ENCODE measurements at places on chromosomes 5 and 9. TPM values are rescaled to one million over a fixed set of nuclear protein-coding genes. Genes with fewer than 3 reads are reported as not detected.
A peak's percentile ranks its signal among the peaks of the same experiment; 100 is the strongest.

- H3K27me3 ChIP-seq = no peaks in the 10 kb centered on the region
- no peaks in the 10 kb centered on the region for H3K36me3 ChIP-seq
- H3K27ac ChIP-seq = no peak overlapping the region
- no peak for DNase-seq
- peak overlapping the region; percentile 57 for H3K4me3 ChIP-seq
Measured at GRCh38 chr9:114098021-114098935, 814 bp downstream of the KIF12 start.

DNA sequence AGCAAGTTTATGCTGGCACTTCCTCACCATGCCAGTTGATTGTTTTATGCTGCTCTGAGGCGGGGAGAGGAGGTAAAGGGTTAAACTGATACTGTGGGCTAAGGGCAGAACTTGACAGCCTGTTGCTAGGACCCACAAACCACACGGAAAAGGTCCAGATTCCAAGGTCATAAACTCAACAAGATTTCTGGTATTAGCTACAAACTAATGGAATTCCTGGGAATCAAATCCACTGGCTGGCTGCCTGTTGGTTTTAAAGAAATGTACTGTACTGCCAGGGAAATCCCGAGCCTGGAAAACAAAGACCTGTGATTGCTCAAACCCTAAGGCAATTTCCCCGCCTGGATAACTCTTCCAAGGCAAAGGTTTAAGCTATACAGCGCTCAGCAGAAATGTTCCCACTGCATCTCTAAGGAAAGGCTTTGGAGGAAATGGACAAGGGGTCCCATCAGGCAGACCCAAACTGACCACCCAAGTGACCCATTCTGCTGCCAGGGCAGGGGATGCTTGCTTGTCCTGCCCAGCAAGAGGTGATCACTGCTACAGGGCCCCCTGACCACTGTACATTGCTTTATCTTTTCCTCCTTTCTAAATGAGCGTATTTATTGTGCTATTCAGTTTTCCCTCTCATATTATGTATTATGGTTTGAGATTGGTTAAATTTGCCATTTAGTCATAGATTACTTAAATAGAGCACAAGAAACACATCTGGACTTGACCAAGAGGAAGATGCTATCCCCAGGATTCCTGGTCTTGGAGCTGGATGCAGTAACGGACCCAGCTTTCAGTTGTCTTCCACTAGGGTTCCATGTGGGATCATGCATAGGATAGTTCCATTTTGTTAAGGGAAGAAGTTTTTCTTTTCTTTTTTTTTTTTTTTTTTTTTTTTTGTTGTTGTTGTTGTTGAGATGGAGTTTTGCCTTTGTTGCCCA, 124.3 kb downstream of the SUSD1 start:
- no peaks in the 10 kb centered on the region for H3K4me1 ChIP-seq
- H3K27me3 ChIP-seq = no peaks in the 10 kb centered on the region
- no peak overlapping the region for H3K4me3 ChIP-seq
- DNase-seq = no peak
- no peaks in the 10 kb centered on the region for H3K36me3 ChIP-seq

DNA sequence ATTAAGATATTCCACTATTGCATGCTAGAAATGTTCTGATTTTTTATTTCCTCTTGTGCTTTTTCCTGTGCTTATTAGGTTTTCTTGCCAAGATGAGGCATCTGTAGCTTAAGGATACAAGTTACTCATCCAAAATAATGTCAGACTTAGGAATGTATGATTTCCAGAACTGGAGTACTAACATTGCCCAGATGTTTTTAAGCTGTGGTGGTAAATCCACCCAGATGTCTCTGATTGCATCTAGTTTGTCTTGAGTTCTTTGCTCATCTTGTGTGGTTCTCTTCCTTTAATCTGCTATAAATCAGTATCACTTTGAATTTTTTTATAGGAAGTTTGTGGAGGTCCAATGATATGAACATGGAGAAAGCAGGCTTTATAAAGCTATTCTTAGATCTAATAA, 337.5 kb upstream of the ZNF608 start:
- no peak overlapping the region for H3K4me3 ChIP-seq
- no peak for DNase-seq

- H3K4me3 ChIP-seq = no peak overlapping the region
- peaks cover 4% of the 10 kb centered on the region for H3K4me1 ChIP-seq
- no peak overlapping the region for H3K27ac ChIP-seq
- no peak for DNase-seq
- no peaks in the 10 kb centered on the region for H3K36me3 ChIP-seq
- H3K27me3 ChIP-seq = no peaks in the 10 kb centered on the region
Measured at GRCh38 chr9:124662561-124662960, 108.5 kb downstream of the NR6A1 start.

GRCh38 chr9:112605518-112605917, 112.4 kb downstream of the INIP start:
- DNase-seq = no peak
- no peak overlapping the region for H3K27ac ChIP-seq
- no peaks in the 10 kb centered on the region for H3K36me3 ChIP-seq
- H3K4me3 ChIP-seq = no peak overlapping the region

- H3K4me3 ChIP-seq = no peak overlapping the region
- no peak for DNase-seq
- no peaks in the 10 kb centered on the region for H3K36me3 ChIP-seq
- H3K27me3 ChIP-seq = no peaks in the 10 kb centered on the region
- H3K27ac ChIP-seq = no peak overlapping the region
- no peaks in the 10 kb centered on the region for H3K4me1 ChIP-seq
Measured at GRCh38 chr5:123800640-123801039, 288.7 kb downstream of the CSNK1G3 start.

- no peaks in the 10 kb centered on the region for H3K36me3 ChIP-seq
- no peak for DNase-seq
- H3K27ac ChIP-seq = no peak overlapping the region
- no peak overlapping the region for H3K4me3 ChIP-seq
Measured at GRCh38 chr9:89929315-89929672, 324.5 kb downstream of the GADD45G start.

DNA sequence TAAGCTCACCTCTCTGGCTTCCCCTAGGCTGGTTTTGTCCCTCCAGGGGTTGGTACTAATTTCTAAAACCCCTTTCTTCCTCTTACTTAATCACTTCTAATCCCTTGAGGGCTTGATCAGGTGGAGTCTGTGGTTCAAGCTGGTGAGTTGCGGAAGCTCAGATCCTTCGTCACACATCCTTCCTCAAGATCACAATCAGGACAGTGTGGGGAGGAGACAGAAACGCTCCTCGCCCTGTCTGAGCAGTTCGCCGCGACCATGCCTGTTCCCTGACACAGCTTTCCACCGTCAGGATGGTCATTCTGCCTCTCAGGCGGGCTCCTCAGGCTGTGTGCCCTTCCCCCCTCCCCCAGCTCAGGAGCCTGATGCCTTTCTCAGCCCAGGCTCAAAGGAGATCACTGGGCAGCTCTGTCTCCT, 24.3 kb downstream of the CPLX2 start:
- DNase-seq = no peak
- H3K4me3 ChIP-seq = no peak overlapping the region
- H3K36me3 ChIP-seq = no peaks in the 10 kb centered on the region
- H3K27ac ChIP-seq = no peak overlapping the region
- H3K27me3 ChIP-seq = no peaks in the 10 kb centered on the region

- no peak for DNase-seq
- H3K4me3 ChIP-seq = no peak overlapping the region
- no peaks in the 10 kb centered on the region for H3K4me1 ChIP-seq
- peaks cover 5% of the 10 kb centered on the region for H3K36me3 ChIP-seq
- no peaks in the 10 kb centered on the region for H3K27me3 ChIP-seq
Measured at GRCh38 chr5:81297531-81297930, 3.9 kb upstream of the ZCCHC9 start.

DNA sequence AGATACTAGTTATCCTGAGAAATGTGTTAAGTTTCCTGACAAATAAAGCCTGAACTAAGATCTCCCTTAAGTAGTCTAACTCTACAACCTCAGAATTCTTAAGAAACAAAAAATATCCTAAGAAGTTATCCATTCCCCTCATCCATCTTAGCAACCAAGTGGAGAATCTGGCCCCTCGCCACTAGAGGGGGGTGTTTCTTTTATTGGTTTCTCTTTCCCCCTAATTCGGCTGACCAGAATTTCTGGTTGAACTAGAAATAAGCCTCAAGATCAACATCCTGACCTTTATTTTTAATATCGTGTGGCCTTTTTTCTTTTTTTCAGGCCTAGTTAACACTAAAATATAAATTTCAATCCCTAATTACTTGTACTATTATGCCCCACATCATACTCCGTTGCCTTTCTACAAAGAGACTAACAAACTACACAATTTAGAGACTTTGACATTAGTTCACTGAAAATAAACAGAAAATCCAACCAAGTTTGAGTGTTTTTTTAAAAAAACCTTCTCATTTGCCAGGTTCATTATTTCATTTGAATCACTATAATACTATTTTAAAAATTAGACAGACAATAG, 14.3 kb upstream of the NR4A3 start:
- no peak overlapping the region for H3K27ac ChIP-seq
- no peaks in the 10 kb centered on the region for H3K4me1 ChIP-seq
- peak; percentile 81 for DNase-seq
- H3K27me3 ChIP-seq = no peaks in the 10 kb centered on the region

DNA sequence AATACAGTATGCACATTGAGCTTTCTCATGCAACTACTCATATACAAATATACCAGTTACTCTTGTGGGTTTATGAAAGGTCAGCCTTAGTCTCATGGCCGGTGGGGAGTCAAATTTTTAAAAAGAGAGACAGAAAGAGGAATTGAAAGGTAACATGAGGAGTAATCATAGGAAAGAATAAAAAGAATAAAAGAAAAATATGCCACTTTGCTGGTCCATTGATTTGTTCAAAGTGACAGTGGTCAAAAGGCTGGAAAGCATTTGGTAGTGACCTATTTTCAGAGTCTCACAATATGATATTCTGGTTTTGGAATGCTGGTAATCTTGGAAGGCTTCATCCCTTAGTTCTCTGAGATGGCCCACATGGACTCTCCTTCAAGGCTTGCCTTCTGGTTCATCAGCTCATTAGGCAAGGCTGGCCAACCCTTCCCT, 67.0 kb downstream of the ZNF366 start:
- H3K4me3 ChIP-seq = no peak overlapping the region
- H3K27me3 ChIP-seq = no peaks in the 10 kb centered on the region
- peaks cover 46% of the 10 kb centered on the region for H3K4me1 ChIP-seq
- DNase-seq = no peak
- peak overlapping the region; percentile 48 for H3K27ac ChIP-seq

DNA sequence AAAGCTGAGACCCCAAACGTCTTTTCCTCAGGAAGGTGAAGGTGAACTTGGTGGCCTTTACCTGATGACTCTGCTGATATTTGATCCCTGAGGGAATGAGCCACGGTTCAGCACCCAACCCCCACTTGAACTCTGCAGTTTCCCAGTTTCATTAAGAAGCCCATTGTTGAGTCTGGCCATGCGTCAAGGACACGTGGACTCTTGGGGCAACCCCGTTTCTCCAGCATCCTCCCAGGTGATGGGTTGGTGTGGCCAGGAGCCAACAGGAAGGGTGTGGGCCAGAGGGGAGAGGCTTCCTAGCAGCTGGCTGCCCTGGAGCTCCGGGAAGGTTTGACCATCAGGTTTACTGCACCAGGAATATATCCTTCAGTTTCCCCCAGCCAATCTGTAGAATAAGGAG, 59.5 kb upstream of the GNE start:
- H3K4me1 ChIP-seq = no peaks in the 10 kb centered on the region
- no peak for DNase-seq
- no peak overlapping the region for H3K4me3 ChIP-seq
- H3K27ac ChIP-seq = no peak overlapping the region

DNA sequence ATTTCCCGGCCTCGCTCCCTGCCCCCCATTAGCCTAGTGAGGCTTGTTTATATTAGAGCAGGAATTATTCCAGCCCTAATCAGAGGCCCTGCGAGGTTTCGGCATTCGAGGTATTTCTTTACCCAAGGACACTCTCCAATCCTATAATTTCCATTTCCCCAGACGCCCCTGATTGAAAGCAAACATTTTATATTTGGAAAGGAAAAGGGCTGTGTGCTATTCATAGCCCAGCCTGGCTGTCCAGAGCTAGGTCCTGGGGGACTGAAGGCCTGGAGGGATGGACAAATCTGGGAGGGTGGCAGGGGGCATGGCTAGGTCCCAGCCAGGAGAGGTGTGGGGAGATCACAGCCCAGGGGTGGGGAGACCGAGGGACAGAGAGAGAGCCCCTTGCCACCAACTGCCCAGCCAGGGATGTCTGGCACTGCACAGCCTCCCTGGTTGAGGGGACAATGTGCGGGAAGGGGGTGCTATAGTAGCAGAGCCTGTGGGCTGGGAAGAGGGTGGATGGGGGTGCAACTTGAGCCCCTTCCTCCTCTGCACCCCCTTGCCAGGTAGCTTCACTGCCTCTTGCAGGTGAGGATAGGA, 125.1 kb downstream of the BARX1 start:
- no peak for DNase-seq
- H3K27ac ChIP-seq = no peak overlapping the region
- no peaks in the 10 kb centered on the region for H3K4me1 ChIP-seq
- H3K36me3 ChIP-seq = no peaks in the 10 kb centered on the region
- no peak overlapping the region for H3K4me3 ChIP-seq

DNA sequence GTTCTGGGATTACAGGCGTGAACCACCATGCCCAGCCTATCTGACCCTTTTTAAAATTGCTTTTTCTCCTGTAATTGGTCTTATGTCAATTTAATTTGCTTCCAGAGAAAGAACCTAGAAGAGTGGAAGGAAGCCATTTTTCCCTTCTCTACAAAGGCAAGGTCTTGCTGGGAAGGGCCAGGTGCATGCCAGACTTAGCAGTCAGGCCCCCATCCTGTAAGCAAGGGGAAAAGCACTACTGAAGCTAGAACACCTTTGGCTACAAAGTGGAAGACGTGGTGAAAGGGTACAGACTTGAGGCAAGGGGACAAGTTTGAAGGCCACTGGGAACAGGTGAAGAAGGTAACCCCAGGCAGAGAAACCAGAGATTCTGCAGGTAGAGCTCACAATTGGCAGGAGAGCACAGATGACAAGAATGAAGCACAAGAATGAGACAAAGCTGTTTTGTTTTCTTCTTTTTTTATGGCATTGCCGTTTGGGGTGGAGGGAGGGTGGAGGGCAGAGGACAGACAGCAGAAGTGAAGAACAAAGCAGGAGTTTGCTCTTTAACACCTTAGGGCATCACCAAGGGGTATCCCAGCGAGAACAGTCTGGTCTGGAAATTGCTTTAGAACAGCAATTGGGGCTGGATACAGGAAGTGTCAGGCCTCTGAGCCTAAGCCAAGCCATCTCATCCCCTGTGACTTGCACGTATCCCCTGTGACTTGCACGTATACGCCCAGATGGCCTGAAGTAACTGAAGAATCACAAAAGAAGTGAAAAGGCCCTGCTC, 72.9 kb downstream of the SERINC5 start:
- H3K27ac ChIP-seq = peak overlapping the region; percentile 32
- no peak overlapping the region for H3K4me3 ChIP-seq
- DNase-seq = no peak
- H3K4me1 ChIP-seq = no peaks in the 10 kb centered on the region
- H3K27me3 ChIP-seq = no peaks in the 10 kb centered on the region
- no peaks in the 10 kb centered on the region for H3K36me3 ChIP-seq

Gene SPATA31E1
- not detected for total RNA-seq

Gene CAMK2A
- 0.20 TPM for total RNA-seq

Gene ENC1
- total RNA-seq = 4.0 TPM

Gene SAXO1
- total RNA-seq = not detected

Gene C5orf58
- total RNA-seq = 1.5 TPM

Gene MLANA
- total RNA-seq = not detected

Gene SARDH
- total RNA-seq = 6.5 TPM

Gene PLCXD3
- total RNA-seq = 2.1 TPM

Gene AK1
- total RNA-seq = 29.9 TPM

Gene LCN10
- 26.1 TPM for total RNA-seq

Measured in tibial nerve (tissue), 4 donors.